ENCODE measurements at places on chromosomes 3 and 15.

- DNase-seq: peak; percentile 77
Observed at GRCh38 chr3:196617256-196617655, 22.2 kb upstream of the NRROS start.

DNA sequence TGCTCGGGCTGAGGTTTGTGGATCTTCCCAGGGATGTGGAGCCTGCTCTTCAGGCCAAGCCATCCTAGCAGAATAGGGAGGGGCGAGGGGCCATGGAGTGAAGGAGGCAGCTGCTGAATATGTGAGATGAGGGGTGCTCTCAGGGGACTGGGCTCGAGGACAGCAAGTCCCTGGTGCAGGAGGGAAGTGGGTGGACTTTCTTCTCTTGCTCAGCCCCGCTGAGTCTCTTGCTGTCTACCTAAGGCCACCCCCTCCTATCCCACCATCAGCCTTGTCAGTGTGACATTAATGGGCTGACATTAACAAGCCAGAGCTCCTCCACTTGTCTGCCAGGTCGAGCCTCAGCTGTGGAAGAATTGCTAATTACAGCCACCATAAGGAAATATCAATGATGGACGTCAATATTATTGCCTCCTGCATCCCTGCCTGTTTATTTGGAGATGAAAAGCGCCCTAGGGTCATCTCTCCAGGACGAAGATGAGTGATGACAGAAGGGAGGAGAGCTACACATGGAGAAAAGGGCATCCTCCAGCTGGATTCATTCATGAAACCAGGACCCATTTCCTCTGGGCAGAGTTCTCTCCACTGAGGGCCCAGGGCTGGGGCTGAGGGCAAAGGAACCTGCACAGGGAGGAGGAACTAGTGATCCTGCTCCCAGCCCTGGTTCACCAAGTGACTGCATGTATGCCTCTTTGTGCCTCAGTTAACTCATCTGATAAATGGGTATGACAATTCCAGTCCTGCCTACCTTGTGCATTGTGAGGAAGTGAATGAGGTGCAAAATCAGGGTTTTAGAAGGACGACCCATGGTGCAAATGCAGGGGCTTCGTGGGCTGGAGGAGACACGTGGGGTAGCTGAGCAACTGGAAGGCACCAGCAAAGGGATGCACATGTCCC is 34.9 kb upstream of the LINGO1 start:
- DNase-seq: no peak

GRCh38 chr3:177057768-177058167 is 139.5 kb downstream of the TBL1XR1 start:
- no peak for DNase-seq

DNA sequence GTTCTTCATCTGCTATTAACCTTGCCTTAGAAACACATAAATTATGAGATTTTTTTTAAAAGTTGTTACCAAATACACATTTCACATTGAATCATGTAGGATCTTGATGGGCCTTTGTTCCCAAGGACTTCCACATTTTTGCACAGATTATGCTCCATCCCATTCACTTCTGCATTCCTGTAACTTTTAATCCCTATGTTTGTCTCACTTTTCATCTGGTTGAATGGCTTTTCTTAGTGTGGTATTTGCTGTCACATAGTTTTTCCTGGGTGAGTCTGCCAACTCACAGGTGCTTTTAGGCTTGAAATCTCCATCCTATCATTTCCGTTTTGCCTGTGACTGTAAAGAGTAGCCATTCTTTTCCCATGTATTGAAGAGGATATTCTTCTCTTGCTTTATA is 297.2 kb upstream of the TPRG1 start:
- DNase-seq: no peak

DNA sequence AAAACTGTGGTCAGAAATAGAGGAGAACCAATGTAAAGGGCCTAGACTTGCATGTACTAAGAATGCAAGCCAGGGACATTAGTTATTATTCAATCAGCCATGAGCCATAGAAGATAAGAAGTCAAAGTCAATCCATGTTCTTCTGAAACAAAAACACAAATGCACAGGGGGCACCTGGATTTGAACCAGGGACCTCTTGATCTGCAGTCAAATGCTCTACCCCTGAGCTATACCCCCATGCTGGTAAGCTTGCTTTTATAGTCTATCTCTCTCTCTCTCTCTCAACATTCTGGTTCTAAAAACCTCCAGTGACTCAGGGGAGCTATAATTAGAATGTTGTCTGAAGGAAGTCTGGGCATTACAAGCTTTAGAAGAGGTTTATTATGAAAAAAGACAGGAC is 85.6 kb upstream of the ACP3 start:
- DNase-seq: peak; percentile 59

DNA sequence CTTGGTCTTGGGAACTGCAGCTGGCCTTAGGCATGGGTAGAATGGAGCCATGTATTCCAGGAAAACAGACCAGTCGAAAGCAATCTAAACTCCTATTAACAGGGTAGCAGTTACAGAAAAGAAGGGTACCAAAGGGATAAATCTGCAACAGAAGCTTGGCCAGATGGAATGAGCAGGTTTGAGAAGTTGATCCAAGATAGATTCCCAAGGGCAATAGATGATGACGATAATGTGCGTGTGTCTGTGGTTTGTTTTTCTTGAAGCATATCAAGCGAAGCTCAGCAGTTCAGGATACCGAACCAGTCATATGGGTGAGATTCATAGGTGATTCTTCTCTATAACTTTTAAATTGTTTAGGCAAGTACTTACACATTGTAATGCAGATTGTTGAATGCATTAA is 203.8 kb upstream of the SEMA6D start:
- DNase-seq: no peak

GRCh38 chr15:39851500-39852092 is 68.5 kb downstream of the GPR176 start:
- no peak for DNase-seq

DNA sequence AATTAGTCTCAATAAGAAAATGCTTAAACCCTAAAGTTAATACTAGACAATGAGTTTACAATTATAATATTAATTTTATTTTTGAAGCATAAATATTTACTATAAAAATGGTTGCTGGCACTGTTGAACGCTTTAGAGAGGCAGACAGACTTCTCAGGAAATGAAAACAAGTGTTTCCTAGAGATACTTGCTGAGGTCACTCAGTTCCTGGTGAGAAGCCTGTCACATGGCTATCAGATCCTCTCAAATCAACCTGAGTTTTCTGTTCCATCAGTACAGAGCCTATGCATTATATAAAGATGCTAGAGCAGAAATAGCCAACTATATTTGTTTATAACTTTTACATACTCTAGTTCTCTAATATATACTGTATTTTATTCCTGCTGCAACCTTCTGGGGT is 109.2 kb downstream of the MYO5A start:
- no peak for DNase-seq

- peak; percentile 38 for DNase-seq
Observed at GRCh38 chr15:34436126-34436955, 1.3 kb downstream of the GOLGA8A start.
